ENCODE measurements at places on chromosomes 2 and 18.
A peak's percentile ranks its signal among the peaks of the same experiment; 100 is the strongest.

DNA sequence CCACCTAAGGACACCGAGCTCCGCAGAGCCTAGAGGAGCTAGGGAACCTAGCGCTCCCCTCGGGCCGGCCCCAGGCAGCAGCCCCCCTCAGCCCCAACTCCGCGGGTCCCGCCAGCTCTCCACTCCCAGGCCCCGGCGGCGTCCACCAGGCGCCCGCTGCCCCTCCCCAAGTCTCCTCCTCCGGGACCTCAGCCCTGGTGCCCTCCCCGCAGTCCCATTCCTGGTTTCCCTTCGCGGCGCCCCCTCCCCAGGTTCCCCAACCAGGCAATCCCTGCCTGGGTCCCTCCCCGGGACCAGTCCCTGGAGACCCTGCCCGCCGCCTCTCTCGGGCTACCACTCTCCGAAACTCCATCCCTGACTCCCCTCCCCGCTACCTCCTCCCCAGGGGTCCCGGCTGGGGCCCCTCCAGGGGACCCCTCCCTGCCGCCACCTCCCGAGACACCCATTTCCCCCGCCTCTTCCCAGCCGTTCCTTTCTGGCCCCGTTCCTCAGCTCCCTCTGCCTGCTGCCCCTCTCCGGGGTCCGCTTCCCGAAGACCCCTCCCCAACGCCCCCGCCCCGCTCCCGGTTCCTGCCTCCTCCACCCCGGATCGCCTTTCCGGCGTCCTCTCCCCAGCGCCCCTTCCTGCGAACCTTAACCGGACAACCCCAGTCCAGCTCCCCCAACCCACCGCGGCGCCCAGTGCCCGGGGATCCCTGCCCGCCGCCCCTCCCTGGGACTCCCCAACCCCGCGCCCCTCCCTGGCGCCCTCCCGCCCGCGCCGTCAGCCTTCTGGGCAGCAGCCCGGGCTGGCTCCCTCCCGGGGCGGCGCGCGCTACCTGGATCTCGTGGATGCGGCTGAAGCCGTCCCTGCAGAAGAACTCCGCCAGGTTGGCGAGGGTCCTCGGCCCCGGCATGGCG is 678 bp downstream of the CYP27C1 start:
- no peak for DNase-seq

GRCh38 chr2:178367344-178367743 is 83.6 kb downstream of the PRKRA start:
- DNase-seq, result no peak

- peak; percentile 19 for DNase-seq
These were observed 26.8 kb downstream of the MBOAT2 start for GRCh38 chr2:8976442-8977259.

- DNase-seq, result no peak
These were observed 118.8 kb upstream of the MAP2 start for GRCh38 chr2:209305026-209305425.

GRCh38 chr2:214489702-214490101 is 78.8 kb downstream of the VWC2L start:
- DNase-seq, result no peak

DNA sequence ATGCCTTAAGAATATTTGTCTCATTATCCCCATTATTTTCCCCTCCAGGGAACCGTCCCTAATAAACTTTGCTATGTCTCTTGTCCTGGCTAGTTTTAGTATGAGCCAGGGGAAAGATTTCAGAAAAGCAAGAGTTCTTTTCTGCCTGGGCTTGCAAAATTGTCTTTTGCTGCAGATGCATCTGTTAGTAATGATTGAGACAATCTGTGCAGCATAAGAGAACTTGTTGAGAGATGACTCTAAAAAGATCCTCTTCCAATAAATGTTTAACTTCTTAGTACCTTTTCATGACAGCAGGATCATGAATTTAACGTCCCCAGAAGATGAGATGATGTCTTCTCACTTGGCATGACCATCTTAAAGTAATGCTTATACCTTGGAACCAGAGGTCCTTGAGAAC is 172.5 kb upstream of the CREB1 start:
- no peak for DNase-seq

- no peak for DNase-seq
These were observed 21.7 kb upstream of the MEP1B start for GRCh38 chr18:32167980-32168730.

- no peak for DNase-seq
These were observed 182.8 kb downstream of the DNER start for GRCh38 chr2:229531594-229531993.

- no peak for DNase-seq
These were observed 12.5 kb upstream of the GPR155 start for GRCh38 chr2:174499371-174499770.

DNA sequence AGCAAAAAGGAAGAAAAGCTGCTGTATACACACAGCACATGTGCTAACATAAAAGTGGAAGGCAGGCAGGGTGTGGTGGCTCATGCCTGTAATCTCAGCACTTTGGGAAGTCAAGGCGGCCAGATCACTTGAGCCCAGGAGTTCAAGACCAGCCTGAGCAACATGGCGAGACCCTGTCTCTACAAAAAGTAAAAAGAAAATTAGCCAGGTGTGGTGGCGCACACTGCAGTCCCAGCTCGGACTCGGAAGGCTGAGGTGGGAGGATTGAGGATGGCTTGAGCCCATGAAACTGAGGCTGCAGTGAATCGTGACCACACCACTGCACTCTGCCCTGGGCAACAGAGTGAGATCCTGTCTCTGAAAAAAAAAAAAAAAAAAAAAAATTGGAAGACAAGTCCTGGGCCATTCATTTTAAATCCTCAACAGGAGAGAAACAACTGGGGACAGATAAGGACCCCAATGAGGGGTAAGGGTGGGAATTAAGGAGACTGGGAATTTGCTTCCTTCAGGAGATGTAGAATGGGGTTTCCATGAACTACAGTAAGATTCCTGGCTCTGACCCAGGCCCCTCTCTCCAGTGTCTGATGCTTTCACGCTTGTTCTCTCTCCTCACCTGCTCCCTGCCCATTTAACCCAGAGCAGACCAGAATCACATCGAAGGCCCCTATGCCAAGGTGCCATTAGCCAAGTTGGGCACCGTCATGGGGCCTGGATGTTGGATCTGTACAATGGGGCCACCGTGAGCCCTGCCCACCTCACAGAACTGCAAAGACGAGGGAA is 29.6 kb downstream of the TNS1 start:
- no peak for DNase-seq

DNA sequence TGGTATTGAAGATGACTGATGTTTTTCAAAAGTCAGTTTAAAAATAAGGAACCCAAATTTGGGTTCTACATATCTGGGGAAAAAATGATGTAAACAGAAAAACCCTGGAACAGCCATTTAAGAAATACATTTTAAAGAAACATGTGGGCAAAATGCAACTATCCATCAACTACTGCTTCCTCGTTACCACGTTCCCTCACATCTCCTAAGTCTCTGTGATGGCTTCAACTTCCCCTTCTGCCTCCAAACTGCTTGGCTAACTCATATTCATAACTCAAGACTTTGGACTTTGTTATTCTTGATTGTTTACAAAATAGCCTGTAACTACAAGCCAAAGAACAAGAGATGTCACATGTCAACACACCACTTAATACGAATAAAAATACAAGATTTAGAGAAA is 116.3 kb downstream of the DYM start:
- peak; percentile 24 for DNase-seq

GRCh38 chr2:19346983-19347618 is 11.3 kb downstream of the OSR1 start:
- DNase-seq, result no peak

DNA sequence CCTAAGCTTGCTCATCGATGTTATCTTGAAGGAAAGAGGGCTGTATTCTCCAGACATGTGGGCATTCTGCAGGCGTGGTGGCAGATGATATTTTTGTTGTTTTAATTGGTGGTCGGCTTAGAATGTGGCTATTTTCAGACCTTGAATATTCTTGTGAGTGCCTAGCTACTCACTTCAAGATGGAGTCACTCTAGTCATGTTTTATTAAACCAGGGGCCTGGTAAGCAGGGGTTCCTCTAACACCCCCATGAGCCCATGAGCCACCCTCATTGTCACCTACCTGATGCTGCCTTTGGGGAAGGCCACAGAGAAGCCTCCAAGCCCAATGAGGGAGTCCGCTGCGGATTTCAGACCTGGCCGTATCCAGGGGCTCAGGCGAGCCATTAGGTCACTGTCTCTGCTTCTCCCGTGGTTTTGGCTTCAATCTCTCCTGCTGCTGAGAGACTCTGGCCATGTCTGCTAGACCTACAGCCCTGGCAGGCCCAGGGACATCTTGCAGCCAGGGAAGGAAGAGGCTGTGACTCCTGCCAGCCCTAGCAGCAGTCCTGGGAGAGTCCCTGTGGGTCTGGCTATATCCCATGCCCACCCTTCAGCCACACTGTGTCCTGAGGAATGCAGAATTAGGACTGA is 16.3 kb upstream of the KLF11 start:
- DNase-seq, result no peak

- DNase-seq, result no peak
These were observed 158.3 kb downstream of the CERS6 start for GRCh38 chr2:168614172-168615018.

DNA sequence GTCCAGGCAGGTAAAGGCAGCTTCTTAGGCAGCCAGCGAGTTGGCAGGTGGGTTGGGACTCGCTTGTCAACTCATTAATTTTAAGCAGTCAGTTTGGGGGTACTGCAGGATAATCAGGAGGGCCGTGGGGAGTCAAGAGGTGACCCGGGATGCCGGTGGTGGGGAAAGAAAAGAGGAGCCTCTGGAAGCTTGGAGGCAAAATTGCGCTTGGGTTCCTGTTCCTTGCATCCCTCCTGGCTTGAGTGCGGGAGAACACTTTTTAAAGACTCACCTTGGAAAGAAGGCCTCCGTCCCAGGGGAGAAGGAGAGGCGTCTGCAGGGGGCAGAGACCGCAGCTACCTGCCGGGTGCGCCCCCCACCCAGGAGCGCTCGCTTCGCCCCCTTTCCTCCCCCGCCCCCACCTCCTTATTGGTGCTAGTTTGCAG is at the start of gene KCNJ3:
Gene KCNJ3, plus strand, starts transcription at position 400 of the 425 bp plus-strand sequence. CDS start 81 bp downstream, outside the sequence.
- no peak for DNase-seq

DNA sequence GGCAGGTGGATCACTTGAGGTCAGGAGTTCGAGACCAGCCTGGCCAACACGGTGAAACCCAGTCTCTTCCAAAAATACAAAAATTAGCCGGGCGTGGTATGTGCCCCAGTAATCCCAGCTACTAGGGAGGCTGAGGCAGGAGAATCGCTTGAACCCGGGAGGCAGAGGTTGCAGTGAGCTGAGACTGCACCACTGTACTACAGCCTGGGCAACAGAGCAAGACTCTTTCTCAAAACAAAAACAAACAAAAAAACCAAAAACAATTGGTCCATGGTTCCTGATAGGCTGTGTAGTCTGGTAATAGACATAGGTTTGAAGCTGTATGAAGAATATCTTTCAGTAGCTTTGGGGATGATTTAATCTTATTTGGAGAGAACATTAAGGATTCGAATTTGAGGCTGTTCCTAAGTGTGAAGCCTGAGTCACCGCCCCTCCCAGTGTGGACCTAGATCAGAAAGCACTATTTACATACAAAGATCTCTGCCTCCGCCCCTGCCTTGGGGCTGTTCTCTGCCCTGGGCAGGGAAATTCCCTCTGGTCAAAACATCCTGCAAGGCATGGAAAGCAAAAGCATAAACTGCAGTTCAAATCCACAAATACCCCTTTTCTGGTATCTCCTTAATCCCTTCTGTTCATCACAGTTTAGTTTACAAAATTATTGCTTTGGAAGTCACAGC is 52.8 kb upstream of the PMAIP1 start:
- DNase-seq, result no peak

GRCh38 chr2:229370509-229370908 is 99.4 kb upstream of the PID1 start:
- DNase-seq, result no peak

DNA sequence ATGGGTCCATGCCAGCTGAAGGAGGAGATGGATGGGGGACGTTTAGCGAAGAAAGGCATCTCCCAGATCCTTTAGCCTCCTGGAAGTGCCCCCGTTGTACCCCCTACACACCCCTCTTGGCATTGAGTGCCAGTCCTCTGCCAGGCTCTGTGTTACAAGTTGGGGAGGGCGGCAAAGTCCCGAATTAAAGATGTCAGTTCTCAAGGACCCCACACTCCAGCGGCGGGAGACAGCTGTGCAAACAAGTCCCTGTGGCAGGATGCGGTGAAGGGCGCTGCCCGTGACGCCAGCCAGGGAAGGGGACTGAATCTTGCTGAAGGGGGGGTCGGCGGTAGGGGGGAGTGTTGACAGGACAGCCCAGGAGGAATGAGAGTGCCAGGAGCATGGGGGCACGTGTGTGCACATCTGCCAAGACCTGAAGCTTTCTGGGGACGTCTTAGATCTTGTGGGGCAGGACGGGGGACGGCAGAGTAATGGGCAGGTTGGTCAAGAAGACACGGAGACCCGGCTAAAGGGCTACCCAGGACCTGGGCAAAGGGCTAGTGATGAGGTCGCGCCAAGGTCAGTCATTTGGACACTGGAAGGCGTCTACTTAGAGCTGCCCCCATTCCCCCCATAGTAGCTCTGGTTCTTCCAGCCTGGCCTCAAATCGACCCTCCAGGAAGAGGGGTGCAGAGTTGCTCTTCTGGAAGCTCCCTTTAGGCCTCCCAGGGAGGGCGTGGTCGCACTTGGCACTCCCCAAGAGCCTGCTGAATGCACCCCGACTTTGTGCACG is 2.8 kb upstream of the CTDSP1 start:
- peak; percentile 84 for DNase-seq

DNA sequence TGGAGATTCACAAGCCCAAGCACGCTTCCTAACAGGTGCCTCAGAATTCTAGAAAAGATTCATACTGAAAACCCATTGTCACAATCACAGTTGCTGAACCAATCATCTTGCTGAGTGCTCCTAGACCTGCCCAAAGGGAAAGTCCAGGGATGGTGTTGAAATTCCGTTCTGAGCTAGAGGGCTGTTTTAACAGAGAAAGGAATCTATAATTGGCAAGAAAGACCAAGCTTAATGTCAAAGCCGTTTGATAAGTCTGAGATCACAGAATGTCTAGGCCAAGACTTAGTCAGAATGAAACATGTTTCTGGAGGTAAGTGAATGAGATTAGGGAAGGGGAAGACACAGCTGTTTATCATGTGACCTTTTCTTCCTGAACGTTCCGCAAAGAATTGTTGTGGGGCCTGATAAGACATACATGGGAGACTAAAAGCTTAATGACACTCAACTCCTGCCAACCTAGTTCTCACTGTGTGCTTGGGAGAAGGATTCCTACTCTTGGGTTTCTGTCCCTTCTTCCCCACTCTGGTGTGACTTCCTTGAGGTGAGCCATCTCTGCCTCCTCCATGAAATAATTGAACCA is 27.5 kb downstream of the PMAIP1 start:
- DNase-seq, result no peak

DNA sequence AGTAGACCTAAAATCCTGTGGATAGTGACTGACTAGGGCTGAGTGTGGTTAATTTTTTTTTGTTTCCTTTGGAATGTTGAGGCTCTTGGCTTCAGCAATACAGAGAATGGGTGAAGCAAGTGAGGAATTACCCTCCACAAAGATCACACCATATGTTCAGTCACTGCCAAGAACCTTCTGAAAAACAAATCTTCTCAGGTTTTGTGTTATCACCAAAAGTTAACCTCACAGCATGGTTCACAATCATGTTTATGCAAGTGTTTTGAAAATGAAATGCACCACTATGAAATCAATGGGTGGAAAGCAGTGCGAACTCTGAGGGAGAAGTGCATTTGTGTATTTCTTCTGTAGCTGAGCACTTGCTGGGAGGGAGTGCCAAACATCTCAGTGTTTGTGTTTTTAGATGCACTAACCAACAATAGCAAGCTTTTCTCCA is 44.4 kb downstream of the SPATS2L start:
- no peak for DNase-seq

All from GDM1 (cell line).